Amniotic stem cell (primary cell): ENCODE measurements at places on chromosomes 7 and 10.
A peak's percentile ranks its signal among the peaks of the same experiment; 100 is the strongest.

GRCh38 chr7:200290-200689 is 7.9 kb downstream of the FAM20C start:
- no peak for DNase-seq

DNA sequence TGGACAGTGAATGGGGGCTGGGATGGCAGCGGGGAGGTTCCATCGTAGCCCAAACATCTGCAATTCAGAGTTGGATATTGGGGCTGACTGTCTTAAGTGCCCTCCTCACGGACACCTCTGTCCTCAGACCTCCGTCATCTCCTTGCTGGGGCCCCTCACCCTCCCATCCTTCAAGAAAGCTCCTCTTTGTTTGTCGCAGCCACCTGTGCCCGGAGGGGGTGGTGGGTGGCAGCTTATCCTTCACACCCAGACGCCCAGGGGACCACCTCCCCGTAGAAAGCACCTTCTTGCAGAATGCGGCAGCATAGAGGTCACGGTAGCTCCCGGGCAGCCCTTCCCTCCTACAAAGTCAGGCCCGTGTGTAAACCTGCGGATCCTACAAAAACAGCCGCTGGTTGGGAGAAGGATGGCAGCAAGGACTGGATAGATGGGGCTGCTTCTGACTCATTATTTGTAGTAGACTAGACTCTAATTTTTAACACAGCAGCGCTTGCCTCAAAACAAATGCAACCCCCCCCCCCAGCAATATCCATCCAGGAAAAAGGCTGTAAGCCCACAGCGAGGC is 1.3 kb upstream of the PTPRN2 start:
- no peak for DNase-seq

DNA sequence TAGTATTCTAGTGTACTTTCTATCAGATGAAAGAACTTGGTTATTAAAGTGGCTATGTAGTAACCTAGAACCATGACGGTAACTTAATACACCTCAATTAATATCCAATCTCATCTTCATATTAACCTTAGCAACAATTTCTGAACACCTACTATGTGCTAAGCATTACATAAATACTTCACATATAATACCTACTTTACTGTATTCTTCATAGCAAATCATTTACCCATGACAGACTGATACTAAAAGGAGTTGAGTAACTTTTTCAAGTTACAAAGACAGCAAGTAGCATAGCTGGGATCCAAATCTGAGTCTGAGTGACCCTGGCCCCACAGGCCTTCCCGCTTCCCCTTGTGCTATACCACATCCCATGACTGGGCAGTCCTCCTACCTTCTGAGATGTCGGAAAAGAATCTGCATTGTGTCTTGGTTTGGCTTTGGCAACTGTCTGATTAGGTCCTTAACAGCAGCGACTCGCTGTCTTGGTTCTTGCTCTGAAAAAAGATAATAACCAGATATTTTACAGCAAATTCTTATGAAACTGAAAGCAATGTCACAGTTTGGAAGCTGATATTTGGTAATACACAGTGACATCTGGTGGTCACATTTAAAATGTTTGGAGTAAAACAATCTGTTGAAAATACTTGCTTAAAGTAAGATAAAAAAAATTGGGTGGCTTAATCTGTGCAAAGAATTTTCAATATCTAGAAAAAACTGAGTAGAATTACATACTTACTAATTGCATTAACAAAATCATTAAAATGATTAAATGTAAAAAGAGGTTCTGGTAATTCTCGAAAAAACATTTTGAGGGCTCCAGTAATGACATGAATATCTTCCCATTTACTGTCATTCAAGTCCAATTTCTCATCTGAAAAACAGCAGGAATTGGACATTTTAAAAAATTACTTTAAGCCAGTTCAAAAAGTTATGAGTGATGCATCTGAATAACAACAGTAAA is 120.1 kb downstream of the ARHGAP12 start:
- peak; percentile 61 for DNase-seq

GRCh38 chr7:22853674-22854157 is 31.1 kb upstream of the TOMM7 start:
- no peak for DNase-seq

GRCh38 chr7:131605280-131605878 is 49.0 kb upstream of the PODXL start:
- DNase-seq: no peak

GRCh38 chr10:84201244-84201606 is 6.9 kb downstream of the CDHR1 start:
- no peak for DNase-seq

GRCh38 chr10:52027055-52027705 is 286.9 kb upstream of the DKK1 start:
- DNase-seq: no peak

DNA sequence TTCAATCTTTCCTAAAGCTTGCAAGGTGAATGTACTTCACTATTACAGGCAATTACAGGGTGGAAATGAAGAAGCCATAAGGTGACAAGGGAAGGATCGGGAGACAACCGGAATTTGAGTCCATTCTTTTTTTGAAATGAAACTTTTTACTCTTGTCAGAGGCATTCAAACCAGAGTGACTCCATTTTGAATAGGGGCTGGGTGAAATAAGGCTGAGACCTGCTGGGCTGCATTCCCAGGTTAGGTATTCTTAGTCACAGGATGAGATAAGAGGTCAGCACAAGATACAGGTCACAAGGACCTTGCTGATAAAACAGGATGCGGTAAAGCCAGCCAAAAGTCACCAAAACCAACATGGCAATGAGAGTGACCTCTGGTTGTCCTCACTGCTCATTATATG is 363.3 kb downstream of the TYW1 start:
- no peak for DNase-seq

- no peak for DNase-seq
These were observed 11.4 kb downstream of the NDST2 start for GRCh38 chr10:73799899-73800559.

GRCh38 chr10:75402486-75403143 is 1.1 kb upstream of the ZNF503 start:
- no peak for DNase-seq

- no peak for DNase-seq
These were observed 60.1 kb upstream of the NFE2L3 start for GRCh38 chr7:26091933-26092332.

DNA sequence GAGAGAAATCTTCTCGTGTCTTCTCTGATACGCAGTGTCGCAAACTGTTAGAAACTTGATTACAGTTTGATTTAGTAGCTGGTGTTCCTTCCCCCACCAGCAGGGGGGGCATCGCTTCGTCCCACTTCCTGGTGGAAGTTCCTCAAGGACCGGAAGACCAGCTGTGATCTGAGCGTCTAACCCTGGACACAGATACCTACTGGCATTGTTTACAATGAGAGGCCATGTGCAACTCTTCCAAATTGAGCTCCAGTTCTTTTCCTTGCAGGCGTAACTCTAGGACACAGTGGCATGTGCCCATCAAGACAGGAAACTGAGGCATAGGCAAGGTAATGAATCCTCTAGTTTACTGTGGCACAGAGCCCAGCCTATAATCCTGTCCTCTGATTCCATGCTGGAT is 219.0 kb downstream of the CCDC3 start:
- no peak for DNase-seq

DNA sequence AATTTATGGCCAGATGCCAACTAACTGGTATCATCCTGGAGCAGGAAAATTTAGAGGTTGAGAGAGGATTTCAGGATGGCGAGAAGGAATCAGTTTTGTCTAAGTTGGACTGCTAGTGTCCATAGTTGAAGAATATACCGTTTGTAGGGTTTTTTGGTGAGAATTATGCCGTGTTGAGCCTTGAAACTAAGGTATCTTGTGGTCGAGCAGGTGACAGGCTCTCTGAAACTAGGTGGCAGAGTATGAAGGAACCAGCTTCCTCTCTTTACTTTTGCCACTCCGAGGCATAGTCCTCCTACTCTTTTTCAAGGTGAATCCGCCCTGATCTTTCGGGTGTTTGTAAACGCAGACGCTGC is 9.7 kb downstream of the MDFIC start:
- no peak for DNase-seq

DNA sequence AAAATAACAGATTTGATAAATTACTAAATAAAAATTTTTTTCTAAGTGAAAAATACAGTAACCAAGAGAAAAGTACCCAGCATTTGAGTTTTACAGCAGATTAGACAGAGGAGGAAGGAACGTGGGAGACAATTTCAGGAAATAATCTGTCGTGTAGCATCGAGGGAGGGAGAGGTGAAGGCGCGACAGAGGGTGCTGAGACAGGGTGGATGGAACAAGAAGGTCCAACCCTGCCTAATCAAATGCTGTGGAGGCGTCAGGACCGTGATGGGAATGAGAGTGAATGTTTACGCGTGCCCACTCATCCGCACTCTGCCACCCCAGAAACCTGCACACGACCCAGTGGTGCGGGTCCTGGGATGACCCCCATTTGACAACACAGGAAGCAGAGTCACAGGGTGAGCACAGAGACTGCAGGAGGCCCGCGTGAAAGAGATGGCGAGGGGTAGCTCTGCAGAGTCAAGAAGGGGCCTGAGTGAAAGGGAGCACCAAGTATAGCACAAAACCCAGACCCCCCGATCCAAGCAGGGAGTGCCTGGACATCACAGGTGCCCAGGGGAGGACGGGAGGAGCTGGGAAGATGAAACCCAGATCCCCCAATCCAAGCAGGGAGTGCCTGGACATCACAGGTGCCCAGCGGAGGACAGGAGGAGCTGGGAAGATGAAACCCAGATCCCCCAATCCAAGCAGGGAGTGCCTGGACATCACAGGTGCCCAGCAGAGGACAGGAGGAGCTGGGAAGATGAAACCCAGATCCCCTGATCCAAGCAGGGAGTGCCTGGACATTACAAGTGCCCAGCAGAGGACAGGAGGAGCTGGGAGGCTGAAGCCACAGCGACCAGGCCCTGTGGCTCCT is 558.9 kb downstream of the DNAJB6 start:
- DNase-seq: no peak

GRCh38 chr10:84374455-84374854 is 46.1 kb downstream of the CCSER2 start:
- DNase-seq: no peak

GRCh38 chr10:2981361-2981801 is 86.0 kb upstream of the PFKP start:
- DNase-seq: no peak

DNA sequence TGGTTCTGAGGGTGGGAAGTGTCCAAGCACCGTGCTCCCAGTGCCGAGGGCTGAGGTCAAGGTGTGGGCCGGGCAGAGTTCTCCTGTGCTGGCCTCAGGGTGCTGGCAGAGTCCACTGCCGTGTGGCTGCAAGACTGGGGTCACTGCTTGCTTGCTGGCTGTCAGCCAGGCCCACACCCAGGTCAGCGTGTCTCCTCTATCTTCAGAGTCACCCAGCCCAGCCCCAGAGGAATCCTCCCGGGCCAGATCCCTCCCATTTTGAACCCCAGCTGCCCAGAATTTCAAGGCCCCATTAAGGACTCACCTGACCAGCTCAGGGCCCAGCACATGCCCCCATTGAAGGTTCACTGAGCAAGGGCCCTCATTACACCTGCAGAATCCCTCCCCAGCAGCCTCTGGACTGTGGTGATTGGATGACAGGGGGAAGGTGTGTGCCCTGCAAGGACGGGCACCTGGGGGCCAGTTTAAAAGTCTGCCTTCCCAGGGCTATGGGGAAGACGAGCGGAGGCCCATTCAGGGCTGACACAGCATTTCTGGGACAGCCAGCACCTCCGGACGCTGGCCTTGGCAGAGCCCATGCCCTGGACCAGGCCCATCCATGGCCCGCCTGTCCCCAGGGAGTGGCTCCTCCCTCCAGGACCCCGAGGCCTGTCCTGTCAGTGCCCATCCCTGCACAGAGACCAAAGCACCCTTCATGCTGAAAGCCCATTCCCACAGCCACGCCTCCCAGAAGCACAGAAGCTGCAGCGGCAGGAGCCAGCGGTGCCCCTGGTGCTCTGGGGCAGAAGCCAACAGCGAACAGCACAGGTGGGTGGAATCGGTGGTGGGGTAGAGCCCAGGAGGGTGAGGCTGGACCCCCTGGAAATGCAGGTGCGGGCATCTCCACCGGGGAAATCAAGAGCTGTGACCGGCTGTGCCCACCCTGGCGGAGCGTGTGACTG is 45.1 kb upstream of the PPP2R2D start:
- DNase-seq: no peak
